ENCODE measurements at places on chromosomes 12 and 14.

- no peak for DNase-seq
Measured at GRCh38 chr12:63955831-63956666, 111.5 kb downstream of the SRGAP1 start.

- no peak for DNase-seq
Measured at GRCh38 chr12:67681105-67681778, 32.7 kb downstream of the DYRK2 start.

- DNase-seq: peak; percentile 59
Measured at GRCh38 chr14:38737686-38738407, 365.2 kb downstream of the SEC23A start.

GRCh38 chr14:103031956-103032355 lies 25.4 kb downstream of the CDC42BPB start:
- DNase-seq: no peak

DNA sequence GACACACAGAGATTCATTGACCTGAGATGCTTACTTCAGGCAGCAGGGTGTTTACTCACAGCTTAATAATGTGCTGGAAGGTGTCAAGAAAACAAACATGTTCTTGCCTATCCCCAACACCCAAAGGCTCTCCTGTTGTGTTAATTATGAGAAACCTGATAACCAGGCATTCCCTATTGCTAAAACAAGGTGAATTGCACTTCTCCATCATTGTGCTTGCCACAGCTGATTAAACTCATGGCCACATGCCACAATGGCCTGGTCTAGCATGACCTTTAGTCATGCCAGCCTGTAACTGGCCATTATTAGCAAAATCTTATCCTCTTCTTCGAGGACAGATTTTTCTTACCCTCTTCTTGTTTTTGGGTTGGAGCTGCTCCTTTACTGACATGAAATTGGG lies 21.4 kb downstream of the SMOC1 start:
- no peak for DNase-seq

- no peak for DNase-seq
Measured at GRCh38 chr14:46769292-46769691, 117.7 kb upstream of the RPL10L start.

GRCh38 chr12:6354495-6355393 lies 12.9 kb upstream of the TNFRSF1A start:
- no peak for DNase-seq

DNA sequence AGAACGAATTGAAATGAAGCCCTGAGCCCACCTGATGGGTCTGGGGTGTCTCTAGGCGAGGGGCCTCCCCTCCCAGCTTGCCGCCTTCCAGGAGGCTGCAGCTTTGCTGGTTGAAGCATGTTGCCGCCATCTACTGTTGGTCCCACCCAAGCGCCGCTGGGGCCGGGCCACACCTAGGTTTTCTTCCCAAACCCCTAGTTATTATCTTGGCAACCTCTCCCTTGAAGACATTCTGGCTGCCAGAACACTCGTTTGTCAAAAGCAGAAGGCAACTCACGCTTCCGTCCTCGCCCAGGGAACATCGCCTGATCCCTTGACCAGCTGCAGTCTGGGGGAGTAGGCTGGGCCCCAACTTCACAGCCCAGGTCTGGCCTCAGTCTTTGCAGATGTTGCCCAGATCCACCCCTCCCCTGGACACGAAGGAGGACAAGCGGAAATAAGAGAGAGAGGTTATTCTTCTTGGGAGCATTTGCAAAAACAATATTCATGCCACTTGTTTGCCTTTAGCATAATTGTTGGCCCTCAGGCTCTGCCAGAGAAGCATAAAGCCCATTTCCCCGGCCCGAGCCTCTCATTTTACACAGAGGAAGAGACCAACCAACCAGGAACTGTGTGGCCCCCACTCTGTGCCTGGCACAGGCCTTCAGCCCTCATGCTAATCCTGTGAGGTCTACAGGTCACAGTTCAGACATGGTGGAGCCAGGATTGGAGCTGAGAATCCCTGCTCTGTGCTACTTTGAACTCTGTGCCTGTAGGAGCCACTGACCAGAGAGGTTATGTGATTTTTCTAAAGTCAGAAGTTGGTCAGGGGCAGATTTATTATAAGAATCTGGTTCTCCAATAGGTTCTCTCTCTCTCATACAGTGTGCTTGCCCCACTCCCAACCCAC lies 6.8 kb downstream of the EMP1 start:
- no peak for DNase-seq

Data from spinal cord (tissue), 10 donors.